Suprapubic skin (tissue), 4 donors: ENCODE measurements at places on chromosomes 7 and 10. TPM values are rescaled to one million over a fixed set of nuclear protein-coding genes. Genes with fewer than 3 reads are reported as not detected.

SLC16A12 gene
- total RNA-seq: 0.65 TPM

SEC31B gene
- total RNA-seq: 9.3 TPM

ANKRD22 gene
- total RNA-seq: 19.6 TPM

GALNT17 gene
- total RNA-seq: 2.0 TPM

PRKG1 gene
- total RNA-seq: 3.3 TPM

COL13A1 gene
- total RNA-seq: 0.42 TPM

DNA sequence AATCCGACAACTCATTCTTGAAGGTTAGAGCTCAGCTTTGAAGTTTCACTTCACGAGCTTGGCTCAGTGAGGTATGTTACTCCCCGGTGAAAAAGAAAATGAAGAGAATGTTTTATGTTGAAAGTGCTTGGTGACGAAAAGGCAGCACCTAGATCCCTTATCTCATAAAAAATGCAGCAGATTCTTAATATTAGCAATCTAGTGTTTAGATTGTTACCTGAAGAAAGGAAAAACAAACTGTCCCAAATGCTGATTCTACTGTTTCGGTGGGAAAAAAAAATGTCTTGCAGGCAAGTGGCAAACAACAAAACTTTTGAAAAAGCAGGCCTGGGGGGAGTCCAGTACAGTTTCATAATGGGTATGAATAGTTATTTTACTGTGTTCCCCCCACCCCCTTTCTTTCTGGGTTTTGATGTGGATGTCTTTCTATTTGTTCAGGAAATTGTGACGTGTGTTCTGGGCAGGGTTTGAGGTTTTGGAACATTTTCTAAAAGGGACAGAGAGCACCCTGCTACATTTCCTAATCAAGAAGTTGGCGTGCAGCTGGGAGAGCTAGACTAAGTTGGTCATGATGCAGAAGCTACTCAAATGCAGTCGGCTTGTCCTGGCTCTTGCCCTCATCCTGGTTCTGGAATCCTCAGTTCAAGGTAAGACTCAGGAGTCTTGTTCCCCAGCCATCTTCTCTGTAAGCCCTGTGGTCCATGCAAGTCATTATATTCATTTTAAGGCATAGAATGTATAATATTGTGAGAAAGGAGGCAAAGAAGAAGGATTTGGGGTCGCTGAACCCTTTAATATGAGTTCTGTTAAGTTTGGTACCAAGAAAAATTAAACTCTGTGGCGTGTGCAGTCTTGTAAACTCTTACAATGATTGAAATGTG is at the start of gene SRGN:
TSS of gene SRGN (plus strand) at position 514 of the 881 bp plus-strand sequence. CDS start at position 569, 55 bp downstream.
- peak; percentile 83 for DNase-seq

DNA sequence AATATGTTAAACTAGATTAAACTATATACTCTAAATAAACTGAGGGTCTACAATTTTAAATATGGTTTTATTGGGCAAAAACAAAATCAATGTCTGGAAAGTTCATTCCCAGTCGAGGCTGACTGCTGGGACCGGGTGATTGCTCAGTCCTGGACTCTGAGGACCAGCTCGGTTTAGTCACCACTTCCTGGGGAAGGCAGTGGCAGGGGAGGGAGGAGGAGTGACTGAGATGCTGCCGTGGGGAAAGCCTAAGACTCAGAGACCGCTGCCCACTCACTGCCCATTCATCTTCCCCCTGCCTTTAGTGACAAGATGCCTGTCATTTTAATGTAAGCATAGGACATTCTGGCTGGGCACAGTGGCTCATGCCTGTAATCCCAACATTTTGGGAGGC is 29.0 kb downstream of the ATOH7 start:
- DNase-seq: no peak

GRCh38 chr10:7423521-7423920 is 12.7 kb upstream of the SFMBT2 start:
- no peak for DNase-seq

GRCh38 chr10:15472431-15473395 is 101.6 kb upstream of the FAM171A1 start:
- DNase-seq: no peak

GRCh38 chr10:63114031-63114814 is 18.9 kb upstream of the NRBF2 start:
- peak; percentile 82 for DNase-seq

- no peak for DNase-seq
Measured at GRCh38 chr10:29923416-29923965, 135.9 kb downstream of the JCAD start.

DNA sequence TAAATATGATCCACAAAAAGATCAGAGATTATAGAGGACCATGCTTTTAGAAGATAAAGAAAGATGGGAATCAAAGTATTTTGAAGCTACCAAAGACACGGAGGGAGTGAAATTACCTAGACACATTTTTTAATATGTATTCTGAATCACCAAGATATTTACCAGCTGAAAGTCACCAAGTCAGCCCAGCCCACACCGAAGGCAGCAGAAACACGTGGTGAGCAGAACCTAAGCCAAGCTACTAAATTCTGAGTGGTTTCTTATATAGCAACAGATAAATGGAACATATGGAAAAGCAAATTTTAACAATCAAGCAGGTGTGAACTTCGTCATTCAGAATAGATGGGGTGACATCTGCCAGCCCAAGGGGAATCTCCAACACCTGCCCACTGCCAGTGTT is 134.7 kb upstream of the AKR1E2 start:
- no peak for DNase-seq

DNA sequence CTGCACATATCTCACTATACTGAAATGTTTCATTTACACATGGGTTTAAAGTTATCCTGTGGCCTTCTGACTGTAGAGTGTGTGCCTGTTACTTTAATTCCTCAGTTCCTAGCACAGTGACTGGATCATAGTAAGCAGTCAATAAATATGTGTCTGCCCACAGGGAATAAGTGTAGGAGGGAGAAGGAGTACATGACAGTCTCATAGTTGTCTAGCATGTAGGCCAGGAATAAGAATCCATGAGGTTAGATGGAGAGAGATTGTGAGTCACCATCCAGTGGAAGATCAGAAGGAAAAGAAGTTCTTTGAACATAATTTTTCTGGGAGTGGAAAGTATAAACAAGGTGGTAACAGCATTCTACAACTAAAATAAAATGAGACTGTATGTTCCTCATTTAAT is 36.6 kb upstream of the SEMA3A start:
- no peak for DNase-seq

- DNase-seq: no peak
Measured at GRCh38 chr7:24939416-24939815, 40.6 kb downstream of the OSBPL3 start.

DNA sequence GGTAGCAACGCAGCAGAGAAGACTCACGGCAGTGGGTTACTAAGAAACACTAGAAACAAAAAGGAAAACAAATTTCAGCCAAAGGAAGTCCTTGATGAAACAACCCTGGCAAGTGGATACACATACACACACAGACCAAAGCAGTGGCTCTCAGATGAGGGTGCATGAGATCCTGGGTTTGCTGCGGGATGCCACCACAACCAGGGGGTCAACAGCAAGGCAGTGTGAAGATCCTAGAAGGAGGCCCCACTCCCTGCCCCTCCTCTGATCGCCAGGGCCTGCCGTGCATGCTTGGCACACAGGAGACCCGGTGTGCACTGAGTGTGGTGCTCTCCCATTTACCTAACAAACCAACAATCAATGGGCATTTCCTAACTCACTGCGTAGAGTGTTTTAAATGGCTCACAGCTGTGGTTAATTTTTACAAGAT is 252.3 kb upstream of the KLF14 start:
- DNase-seq: no peak

DNA sequence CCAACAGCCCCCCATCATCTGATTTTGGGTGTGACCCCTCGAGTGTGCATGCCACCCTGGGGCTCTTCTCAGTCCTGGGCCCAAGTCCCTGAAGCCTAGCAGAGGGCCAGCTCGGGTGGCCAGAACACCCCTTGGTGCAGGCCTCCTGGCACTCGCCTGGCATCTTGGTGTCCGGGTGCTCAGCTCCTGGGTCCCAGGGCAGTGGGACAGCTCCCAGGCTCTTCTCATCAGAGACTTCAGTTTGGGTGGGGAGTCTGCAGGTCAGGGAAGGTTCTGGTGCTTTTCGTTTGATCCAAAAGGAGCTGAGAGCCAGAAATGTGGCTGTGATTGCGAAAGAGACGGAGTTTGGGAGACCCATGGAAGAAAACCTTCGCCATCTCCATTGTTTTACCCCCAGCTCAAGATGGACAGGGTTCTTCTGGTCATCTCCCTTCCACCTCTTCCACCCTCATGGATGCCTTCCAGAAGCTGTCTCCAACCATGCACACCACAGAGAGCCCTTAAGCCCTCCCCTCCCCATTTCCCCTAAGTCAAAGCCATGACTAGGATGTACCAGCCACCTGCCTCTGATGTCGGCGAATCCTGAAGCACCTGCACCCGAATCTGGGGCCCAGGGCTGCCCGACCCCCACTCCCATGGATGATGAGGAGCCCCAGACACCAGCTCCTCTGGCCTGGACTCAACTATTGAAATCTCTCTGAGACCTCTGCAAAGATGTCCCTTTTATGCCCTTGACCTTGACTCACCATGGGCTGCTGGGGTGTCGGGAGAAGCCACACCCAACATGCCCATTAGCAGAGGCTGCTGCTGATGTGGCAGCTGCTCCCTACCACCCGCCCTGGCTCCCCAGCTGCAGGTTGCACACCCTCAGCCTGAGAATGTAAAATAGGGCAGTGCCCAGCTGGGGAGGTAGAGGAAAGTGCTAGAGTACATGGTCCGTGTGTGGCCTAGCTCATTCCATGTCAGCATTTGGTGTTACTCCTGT is 55.3 kb downstream of the ADCYAP1R1 start:
- DNase-seq: no peak

GRCh38 chr7:24812305-24812945 is 55.2 kb upstream of the GSDME start:
- DNase-seq: no peak

GRCh38 chr10:113520261-113520660 is 32.6 kb upstream of the HABP2 start:
- DNase-seq: peak; percentile 45

- no peak for DNase-seq
Measured at GRCh38 chr10:14971867-14972448, 12.8 kb downstream of the MEIG1 start.

- DNase-seq: peak; percentile 3
Measured at GRCh38 chr7:6022707-6023106, 8.5 kb upstream of the ANKRD61 start.

DNA sequence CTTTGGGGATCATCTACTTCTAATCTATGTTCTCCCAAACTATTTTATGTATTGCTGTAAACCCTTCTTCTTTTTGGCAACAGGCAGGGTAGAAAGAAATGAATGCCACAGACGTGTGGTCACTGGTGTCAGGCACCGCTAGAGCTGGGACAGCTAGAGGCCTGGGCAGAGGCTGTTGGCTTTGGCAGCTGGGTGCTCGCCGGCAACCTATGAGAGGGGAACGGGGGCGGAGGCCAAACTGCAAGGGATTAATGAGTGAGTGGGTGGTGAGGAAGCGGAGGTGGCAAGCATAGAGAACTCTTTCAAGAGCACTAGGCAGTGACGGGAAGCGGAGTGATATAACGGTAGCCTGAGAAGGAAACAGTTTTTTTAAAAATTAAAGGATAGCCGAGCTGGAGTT is 78.5 kb downstream of the CREB5 start:
- no peak for DNase-seq

- DNase-seq: no peak
Measured at GRCh38 chr10:88172159-88172558, 308.7 kb downstream of the PTEN start.

DNA sequence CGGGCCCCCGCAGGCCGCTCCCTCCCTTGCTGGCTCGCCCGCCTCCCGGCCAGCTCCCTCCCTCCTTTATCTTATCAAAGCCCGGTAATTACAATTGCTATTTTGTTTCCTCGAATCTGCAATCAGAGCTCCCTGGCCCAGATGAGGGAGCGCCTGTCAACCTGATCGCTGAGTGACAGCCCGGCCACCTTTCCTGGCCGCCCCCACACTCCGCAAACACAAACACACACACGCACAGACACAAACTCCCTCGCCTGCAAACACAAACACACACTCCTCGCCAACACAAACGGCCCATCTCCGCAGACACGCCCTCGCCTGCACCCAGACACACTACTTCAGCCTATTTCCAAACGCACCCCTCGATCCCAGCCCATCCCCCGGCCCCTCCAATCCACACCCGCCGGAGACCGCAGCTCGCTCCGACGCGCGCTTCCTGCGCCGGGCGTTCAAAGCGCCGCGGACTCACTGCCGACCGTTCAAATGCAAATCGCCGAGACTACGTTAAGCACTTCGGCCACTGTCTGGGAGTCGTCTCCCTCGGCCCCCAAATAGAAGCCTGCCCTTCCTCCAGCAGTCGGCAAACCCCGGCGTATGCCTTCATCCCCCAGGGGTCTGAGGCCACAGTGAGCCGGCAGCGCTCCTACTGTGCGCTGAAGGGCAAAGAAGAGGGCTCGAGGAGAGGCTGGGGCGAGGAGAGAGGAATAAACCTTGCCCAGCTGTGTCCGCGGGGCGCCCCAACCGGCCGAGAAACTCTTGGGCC is 3.0 kb upstream of the FGF8 start:
- peak; percentile 60 for DNase-seq

- DNase-seq: peak; percentile 90
Measured at GRCh38 chr10:5291501-5292195, 73.1 kb upstream of the UCN3 start.

GRCh38 chr10:131561897-131562296 is 250.4 kb upstream of the TCERG1L start:
- no peak for DNase-seq

GRCh38 chr7:64433590-64433989 is 119.8 kb downstream of the ZNF736 start:
- no peak for DNase-seq

- no peak for DNase-seq
Measured at GRCh38 chr7:94382132-94382531, 12.6 kb upstream of the COL1A2 start.

GRCh38 chr10:4781955-4782354 is 44.1 kb upstream of the AKR1E2 start:
- no peak for DNase-seq

GRCh38 chr7:81211204-81211933 is 292.5 kb upstream of the SEMA3C start:
- DNase-seq: no peak

DNA sequence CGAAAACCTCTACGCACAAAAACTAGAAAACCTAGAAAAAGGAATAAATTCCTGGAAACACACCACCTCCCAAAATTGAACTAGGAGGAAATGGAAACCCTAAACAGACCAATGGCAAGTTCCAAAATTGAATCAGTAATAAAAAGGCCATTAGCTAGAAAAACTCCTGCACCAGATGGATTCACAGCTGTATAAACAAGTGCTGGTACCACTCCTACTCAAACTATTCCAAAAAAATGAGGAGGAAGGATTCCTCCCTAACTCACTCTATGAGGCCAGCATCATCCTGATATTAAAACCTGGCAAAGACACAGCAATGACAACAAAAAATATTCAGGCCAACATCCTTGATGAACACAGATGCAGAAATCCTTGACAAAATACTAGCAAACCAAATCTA is 228.2 kb downstream of the CHRM2 start:
- DNase-seq: no peak

GRCh38 chr10:126904818-126905701 is at the start of gene DOCK1:
TSS of gene DOCK1 (plus strand) at chr10:126905428. CDS start at chr10:126905518, 90 bp downstream.
- peak; percentile 79 for DNase-seq

- no peak for DNase-seq
Measured at GRCh38 chr7:76260171-76260703, 42.2 kb upstream of the HSPB1 start.

- peak; percentile 89 for DNase-seq
Measured at GRCh38 chr7:604001-604883, 84.6 kb upstream of the PDGFA start.
